GM12878 (cell line): ENCODE measurements at places on chromosomes 1 and 21. TPM values are rescaled to one million over a fixed set of nuclear protein-coding genes. Genes with fewer than 3 reads are reported as not detected.

GRCh38 chr1:10242135-10242534 lies 31.8 kb downstream of the KIF1B start:
- no peak for DNase-seq

DNA sequence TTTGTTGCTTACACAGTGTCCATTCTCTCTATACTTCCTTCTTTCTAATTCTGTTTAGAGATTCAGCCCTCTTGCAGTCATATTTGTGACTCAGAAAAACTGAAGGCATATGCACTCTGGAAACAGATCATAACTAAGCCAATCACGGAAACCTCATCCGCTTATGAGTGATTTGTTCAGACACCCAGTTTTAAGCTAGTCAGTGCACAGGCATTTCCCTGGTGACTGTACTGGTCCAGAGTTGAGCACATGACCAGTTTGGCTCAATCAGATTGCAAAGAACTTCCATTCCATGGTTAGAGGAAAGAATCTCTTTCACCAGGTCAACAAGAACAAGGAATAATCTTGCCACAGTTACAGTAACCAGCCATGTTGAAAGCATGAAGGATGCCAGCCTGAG lies 69.2 kb upstream of the SGIP1 start:
- DNase-seq: no peak

GRCh38 chr1:241156231-241156965 lies 200.6 kb downstream of the RGS7 start:
- no peak for DNase-seq

DNA sequence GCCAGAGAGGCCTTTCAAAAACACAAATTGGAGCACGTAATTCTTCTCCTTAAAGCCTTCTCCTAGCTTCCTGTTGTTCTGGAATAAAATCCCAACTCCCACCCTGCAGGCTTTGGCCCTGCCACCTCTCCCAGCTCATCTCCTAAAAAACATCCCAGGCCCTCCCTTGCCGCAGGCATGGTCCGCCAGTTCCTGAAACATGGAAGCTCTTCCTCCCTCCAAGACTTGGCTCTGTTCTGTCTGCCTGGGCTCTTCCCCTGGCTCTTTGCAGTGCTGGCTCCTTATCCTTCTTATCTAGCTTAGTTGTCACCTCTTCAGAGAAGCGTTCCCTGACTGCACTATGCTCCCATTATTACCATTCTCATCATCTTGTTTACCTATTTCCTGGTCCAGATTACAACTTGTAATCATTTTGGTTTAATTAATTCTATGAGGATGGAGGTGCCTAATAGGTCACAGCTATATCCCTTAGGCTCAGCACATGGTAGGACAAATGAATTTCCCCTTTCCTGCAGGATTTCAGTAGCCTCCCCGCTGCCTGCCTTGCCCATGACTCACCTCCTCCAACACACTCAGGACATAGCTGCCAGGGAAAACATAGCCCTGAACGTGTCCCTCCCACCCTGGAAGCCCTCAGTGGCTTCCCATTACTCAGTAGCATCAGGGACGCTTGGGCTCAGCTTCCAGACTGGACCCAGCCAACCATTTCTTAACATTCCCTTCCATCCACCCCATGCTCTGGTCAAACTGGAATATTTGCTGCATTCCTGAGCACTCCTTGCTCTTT lies 15.7 kb upstream of the IGSF21 start:
- DNase-seq: no peak

GRCh38 chr1:207812778-207813511 lies 61.1 kb downstream of the CD46 start:
- no peak for DNase-seq

GRCh38 chr21:36504067-36505058 lies 24.4 kb upstream of the CLDN14 start:
- DNase-seq: no peak

DNA sequence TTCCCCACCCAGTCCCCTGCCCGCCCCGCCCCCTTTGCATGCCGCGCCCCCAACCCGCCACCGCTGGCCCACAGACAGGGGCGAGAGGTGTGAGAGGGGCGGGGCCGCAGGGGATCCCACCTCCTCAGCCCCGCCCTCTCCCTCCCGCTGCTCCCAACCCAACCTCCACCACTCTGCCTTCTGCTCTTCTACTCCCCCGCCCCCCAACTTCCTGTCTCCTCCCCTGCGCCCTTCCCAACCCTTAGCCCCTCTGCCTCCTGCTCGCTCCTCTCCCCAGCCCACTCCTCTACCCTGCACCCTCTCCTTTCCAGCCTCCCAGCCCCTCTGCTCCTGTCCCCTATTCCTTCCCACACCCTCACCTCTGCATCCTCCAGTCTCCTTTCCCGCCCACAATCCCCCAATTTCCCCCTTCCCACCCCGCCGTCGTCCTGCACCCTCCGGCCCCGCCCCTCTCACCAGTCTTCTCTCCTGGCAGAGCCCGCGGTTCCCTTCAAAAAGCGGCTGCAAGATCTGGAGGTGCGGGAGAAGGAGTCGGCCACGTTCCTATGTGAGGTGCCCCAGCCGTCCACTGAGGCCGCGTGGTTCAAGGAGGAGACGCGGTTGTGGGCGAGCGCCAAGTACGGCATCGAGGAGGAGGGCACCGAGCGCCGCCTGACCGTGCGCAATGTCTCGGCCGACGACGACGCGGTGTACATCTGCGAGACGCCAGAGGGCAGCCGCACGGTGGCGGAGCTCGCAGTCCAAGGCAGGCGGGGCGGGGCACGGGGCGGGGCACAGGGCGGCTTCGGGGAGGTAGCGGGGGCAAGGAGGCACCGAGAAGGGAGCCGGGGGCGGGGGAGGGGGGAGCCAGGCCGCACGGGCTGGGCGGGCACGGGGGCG lies 5.4 kb downstream of the OBSCN start:
- DNase-seq: peak; percentile 9

GRCh38 chr1:159827549-159827948 lies 876 bp downstream of the SLAMF8 start:
- DNase-seq: no peak

DNA sequence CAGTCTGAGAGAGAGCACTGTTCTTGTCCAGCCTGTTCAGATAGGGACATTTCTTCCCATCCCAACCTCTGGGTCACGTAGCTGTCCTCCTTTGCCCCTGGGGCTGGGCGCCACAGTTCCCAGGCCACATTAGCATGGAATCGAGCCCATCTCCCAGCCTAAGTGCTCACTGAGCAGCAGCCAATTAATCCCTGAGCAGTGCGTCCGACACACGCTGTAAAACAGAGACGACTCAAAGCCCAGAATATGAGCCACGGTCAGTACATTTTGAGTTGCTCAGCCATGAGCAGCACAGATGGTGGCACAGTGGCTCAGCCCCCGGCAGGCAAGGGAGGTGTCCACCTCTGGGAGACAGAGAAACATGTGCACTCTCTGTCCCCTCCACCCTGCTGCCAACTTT lies 267.4 kb downstream of the NPHP4 start:
- no peak for DNase-seq

DNA sequence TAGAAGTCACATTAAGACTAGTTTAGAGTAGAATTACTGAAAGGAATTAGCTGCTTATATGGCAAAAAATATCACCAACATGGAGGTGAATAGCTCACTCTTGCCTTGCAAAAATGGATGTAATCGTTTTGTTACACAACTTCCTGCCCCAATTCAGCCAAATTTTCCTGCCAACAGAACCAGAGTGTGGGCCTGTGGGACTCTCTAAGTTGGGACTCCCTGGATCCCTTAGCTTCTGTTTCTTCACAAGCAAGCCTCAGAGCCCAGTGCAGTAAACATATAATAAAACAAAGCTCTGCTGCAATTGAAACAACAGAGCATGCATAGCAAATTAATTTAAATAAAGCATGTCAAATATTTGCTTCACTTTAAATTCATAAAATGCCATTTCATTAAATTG lies 232.5 kb downstream of the TNR start:
- DNase-seq: no peak

DNA sequence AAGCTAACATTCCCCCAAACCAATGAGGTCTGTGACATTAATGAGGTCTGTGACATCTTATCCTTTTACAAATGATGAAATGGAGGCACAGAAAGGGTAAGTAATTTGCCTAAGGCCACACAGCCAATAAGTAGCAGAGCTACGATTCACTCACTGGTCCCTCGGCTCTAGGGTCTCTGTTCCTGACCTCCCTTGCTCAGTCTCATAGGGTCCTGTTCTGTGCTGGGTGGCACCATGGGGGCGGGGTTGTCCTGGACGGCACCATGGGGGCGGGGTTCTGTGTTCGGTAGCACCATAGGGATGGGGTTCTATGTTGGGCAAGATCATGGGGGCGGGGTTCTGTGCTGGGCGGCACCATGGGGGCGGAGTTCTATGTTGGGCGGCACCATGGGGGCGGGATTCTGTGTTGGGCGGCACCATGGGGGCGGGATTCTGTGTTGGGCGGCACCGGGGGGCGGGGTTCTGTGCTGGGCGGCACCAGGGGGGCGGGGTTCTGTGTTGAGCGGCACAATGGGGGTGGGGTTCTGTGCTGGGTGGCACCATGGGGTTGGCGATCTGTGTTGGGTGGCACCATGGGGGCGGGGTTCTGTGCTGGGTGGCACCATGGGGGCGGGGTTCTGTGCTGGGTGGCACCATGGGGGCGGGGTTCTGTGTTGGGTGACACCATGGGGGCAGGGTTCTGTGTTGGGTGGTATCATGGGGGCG lies 55.6 kb downstream of the CLSTN1 start:
- no peak for DNase-seq

DNA sequence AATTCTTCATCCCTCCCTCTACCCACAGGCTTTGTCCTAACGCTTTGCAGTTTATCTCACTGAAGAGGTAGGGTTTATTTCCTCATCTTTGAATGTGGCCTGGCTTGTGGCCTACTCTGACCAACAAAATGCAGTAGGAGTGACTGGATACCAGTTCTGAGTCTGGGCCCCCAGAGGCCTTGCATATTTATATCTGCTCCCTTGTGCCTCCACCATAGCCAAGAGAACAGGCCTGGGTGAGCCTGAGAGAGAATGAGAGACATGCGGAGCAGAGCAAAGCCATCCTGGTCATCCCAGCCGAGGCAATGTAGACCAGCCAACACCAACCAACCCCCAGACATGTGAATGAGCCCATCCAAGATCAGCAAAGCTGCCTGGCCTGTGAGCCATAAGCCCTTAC lies 30.3 kb downstream of the SMIM12 start:
- no peak for DNase-seq

- peak; percentile 77 for DNase-seq
These were observed 26.1 kb upstream of the ZNF496 start for GRCh38 chr1:247357781-247358211.

- no peak for DNase-seq
These were observed 71.9 kb downstream of the SMYD2 start for GRCh38 chr1:214352838-214353237.

- DNase-seq: no peak
These were observed 40.3 kb downstream of the KIF1B start for GRCh38 chr1:10250663-10251062.

- DNase-seq: no peak
These were observed 121.5 kb upstream of the SOD1 start for GRCh38 chr21:31537872-31538576.

- DNase-seq: no peak
These were observed 141.0 kb downstream of the FOXD2 start for GRCh38 chr1:47578721-47579419.

- no peak for DNase-seq
These were observed 10.8 kb downstream of the ZBTB8OS start for GRCh38 chr1:32639489-32640075.

- no peak for DNase-seq
These were observed 62.5 kb upstream of the ATF3 start for GRCh38 chr1:212545941-212546635.

GRCh38 chr1:45353685-45354084 lies 13.4 kb upstream of the MUTYH start:
- DNase-seq: no peak

- DNase-seq: no peak
These were observed 432.7 kb downstream of the SMYD3 start for GRCh38 chr1:246074421-246074820.

The CELA2B gene
- total RNA-seq: 0.27 TPM in 1 of 2 replicates, not detected in the other

The SLC2A5 gene
- 30.9 and 32.3 TPM in 2 replicates for total RNA-seq

The VASH2 gene
- total RNA-seq: 29.2 and 29.7 TPM in 2 replicates

The GPR161 gene
- 0.46 and 0.61 TPM in 2 replicates for total RNA-seq

The IL6R gene
- 37.7 and 43.4 TPM in 2 replicates for total RNA-seq

The TUFT1 gene
- 2.6 and 4.1 TPM in 2 replicates for total RNA-seq

The PTGER3 gene
- not detected in 2 replicates for total RNA-seq

The DNAJC6 gene
- total RNA-seq: 3.5 and 4.3 TPM in 2 replicates

The TMEM61 gene
- total RNA-seq: not detected in 2 replicates

The TEX50 gene
- total RNA-seq: not detected in 2 replicates

The FOXD2 gene
- 0.05 TPM in 1 of 2 replicates, not detected in the other for total RNA-seq

The NUAK2 gene
- total RNA-seq: 3.0 TPM in 2 replicates

The BMP8B gene
- total RNA-seq: 1.2 TPM in 2 replicates
